AML-193 (cell line): ENCODE measurements at places on chromosomes 6 and 20.

DNA sequence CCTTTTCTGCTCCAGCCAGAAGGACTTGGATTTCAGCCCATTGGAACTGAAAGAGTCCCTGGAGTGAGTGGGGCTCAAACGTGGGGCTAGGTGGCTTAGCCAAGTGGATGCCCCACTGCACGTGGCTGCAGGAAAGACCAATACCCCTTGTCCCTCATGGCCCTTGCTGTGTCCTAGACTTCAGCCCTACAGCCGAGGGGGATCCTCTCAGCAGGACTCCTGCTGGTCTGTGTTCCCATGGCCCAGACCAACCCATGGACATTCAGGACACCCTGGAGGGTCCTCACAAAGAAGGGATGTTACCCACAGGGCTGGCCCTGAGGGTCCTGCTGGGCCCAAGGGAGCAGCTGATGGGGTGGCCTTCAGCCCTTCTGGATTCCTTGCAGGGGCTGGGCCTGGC lies 30.0 kb upstream of the PHACTR3 start:
- DNase-seq, result no peak

GRCh38 chr6:13328875-13329183 lies 492 bp upstream of the TBC1D7 start:
- DNase-seq, result no peak

GRCh38 chr6:116876107-116876506 lies 935 bp upstream of the RFX6 start:
- no peak for DNase-seq

DNA sequence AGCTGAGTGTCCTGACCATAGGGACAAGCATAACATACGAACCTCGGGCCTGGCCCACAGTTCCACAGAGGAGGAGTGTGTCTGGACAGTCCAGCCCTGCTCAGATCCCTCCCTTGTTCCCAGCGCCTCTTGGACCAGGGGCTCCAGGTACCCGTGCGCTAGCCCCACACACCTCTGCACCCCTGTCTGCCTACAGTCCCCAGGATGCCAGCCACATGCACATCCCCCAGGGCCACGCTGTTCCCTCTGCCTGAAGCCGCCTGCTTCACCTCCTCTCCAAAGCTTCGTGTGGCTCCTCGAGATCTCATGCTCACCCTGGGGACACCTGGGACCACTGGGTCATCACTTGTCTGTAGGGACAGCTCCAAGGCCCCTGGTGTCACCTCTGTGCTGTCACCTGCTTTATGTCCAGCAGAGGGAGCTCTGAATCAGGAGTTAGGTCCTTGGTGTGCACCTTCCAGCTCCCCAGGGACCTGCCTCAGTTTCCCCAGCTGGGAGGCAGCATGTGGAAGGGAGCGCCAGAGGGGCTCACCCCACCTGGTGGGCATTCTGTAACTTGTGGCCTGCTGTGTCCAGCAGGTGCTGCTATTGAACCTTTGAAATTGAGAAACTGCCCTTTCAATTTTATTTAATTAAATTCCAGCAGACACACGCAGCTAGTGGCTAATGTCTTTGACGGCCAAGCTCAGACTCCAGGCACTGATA lies 7.3 kb upstream of the YTHDF1 start:
- no peak for DNase-seq

DNA sequence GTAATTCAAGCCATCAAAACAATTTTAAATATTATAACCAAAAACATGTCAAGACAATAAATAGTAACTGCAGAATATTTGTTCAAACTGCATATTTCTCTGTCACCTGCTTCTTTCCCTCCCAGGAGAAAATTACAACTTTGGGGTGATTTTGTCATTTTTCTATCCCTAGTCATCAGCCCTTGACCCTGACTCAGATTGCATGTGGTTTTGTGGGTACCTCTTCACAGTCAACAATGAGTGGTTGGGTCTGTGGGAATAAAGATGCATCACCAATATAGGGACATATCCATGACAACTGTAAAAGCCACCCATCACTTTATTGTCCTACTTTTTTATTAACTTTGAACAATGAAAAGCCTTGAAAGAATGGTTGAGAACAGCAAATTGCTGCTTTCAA lies 7.3 kb downstream of the COL10A1 start:
- DNase-seq, result no peak

- no peak for DNase-seq
Observed at GRCh38 chr6:132728616-132729015, 14.8 kb upstream of the VNN1 start.

GRCh38 chr6:37998366-37998765 lies 178.8 kb downstream of the ZFAND3 start:
- DNase-seq, result no peak

- peak; percentile 91 for DNase-seq
Observed at GRCh38 chr6:139433631-139434419, 59.4 kb upstream of the CITED2 start.

DNA sequence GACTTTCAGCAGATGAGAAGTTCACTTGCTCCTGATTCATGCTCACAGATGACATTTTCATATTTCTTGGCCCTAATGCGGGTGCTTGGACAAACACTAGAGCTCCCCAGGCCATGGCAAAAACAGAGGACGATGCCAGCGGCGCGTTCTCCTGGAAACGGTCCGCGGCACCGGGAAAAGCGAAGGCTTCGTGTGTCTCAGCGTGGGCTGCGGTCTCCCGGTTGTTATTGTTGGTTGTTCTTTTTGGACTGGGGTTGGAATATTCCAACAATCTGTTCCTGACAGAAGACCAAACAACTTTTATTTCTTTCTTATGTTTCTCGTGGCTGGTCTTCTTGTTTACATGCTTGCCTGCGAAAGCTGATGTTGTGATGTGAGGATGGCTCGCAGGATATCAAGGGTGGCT lies 46.8 kb upstream of the NEDD9 start:
- DNase-seq, result no peak

DNA sequence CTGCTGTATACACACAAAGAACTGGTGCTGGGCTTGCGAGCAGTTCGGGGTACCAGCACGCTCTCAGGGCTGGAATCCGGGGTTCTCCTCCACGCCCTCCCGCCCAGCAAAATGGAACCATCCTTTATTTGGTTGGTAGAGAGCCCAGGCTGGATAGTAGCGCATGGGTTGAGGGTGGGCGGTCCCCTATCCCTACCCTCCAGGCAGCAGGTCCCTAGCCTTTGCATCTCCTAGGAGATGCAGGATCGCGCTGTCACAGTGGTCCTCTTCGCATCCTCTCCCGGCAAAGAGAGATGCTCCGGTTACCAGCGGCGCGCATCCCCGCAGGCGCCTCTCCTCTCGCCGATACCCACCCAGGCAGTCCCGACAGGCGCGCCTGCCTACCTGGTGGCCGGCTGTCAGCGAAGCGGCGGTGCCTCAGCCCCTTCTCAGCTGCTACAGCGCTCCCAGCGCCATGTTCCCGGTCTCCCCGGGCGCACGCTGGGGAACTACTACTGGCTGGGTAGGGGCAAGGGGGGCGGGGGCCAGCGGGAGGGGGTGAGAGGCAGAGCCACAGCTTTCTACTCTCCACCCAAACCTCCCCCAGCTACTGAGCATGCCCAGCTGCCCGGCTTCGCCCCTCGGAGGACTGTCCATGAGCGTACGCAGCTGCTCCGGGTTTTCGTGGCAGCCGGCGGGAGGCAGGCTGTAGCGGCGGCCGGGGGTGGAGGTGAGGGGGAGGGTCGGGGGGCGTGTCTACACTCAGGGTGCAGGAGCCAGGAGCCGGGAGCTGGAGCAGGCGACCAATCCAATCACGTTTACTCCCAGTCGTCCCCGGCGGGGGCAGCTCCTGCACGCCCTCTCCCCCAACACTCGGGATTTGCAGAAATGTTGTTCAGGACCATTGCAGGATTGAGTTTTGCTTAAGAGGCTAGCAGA lies at the start of gene PAK5:
Gene PAK5 (minus strand): TSS at position 699 of the 918 bp plus-strand sequence. CDS start 194,748 bp downstream, outside the sequence.
- no peak for DNase-seq

DNA sequence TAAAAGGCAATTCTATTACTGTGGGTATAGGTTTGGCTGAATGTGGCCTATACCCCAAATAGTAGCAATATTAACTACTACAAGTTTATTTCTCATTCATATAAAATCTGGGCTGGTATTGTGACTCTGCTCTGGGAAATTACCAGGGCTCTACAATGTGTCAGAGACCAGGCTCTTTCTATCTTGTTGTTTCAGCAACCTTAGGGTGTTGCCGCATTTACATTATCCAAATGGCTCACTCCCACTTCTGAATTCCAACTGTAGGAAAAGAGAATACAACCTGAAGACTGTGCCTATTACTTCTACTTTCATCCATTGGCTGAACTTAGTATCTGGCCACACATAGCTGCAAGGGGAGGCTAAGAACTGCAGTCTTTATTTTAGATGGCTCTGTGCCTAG lies 106.7 kb upstream of the CENPW start:
- no peak for DNase-seq

- DNase-seq, result peak; percentile 41
Observed at GRCh38 chr20:44188752-44189151, 1.8 kb upstream of the JPH2 start.

DNA sequence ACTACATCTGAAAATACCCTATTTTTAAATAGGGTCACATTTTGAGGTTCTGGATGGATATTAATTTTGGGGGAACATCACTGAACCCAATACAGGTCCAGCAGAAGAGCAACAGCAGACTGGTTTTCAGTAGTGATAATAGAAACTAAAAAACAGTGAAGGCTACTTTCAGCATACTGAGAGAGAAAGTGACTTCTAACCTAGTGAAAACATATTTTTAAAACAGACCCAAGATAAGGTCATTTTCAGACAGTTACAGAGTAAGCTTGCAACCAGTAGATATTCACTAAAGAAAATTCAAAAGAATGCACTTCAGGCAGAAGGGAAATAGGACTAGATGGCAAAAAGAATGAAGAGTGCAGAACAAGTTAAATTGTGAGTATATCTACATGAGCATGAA lies 42.0 kb upstream of the TMEM244 start:
- no peak for DNase-seq

GRCh38 chr6:46015119-46015968 lies at the start of gene CLIC5:
TSS of gene CLIC5 (minus strand) at chr6:46015860. CDS start at chr6:46015542, 318 bp downstream.
- no peak for DNase-seq

DNA sequence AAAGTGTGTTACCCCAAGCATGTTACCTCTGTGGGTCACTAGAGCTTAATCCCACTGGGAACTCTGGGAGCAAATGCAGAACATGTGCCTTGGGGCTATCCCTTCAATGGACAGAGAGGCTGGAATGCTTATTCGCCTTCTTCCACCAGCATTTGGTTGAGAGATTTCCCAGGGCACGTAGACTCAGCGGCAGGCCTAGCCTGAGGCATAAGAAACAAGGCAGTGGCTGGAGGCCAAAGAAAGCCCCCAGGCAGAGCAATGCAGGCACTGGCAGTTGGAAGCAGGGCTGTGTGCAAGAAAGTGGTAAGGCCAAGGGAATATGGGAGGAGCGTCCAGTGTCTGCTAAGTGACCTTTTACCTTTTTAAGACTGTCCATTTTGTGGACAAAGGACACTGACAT lies 114.0 kb upstream of the FLRT3 start:
- DNase-seq, result no peak

- no peak for DNase-seq
Observed at GRCh38 chr20:32010101-32010500, at the start of gene CCM2L. TSS of gene CCM2L (plus strand) at chr20:32010438. CDS start at chr20:32010455, 17 bp downstream.

DNA sequence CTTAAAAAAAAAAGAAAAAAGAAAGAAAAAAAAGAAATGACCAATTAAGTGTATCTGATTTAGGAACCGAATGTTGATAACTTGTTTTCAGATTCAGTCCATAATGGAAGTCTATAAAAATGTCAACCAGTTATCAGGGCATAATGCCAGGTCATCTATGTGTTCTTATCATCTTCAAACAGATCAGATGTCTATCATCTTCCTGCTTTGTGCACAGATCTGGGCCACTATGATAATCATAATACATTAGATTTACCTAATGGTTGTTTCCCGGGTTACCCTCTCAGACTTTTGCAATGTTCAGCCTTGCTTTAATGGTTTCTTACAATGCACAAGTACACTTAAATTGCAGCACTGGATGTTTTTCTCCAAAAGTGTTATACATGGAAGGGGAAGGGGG lies 100.6 kb downstream of the NKAIN2 start:
- no peak for DNase-seq

DNA sequence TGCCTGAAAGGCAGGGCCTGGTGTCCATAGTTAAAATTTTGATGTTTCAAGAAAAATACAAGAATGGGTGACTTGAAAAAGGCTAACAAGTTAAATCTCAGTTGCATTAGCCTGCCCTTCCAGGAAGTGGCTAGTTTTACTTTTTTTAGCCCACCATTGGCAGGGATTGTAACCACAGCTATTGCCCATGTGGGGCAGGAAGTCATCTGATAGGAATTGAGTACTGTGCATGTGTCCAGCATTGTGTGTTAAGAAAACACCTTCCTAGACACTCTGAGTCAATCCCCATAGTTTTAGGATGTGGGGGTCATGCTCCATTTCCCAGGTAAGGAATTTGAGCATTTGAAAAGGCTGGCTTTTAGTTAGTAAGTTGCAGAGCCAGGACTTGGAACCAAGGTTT lies 26.9 kb downstream of the LYRM2 start:
- DNase-seq, result no peak

DNA sequence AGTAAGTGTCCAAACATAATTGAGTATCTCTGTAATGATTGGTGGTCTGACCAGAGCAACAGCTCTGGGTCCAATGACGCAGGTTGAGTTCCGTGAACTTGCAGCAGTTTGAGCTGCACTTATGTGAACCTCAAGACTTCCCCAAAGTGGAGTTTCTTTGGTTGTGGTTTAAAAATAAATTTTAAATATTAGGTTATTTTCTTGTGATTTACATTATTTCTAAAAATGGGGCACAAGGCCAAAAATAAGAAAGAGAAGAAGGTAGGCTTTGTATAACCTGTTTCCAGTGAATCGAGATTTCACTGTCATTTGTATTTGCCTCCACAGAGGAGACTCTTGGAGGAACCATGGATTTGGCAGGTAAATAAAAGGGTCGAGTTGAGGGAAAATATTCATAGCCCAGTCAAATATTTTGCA lies 166.4 kb upstream of the ZNF217 start:
- DNase-seq, result no peak
